ENCODE measurements at places on chromosomes 3 and 15.

- DNase-seq, result no peak
Measured at GRCh38 chr15:90266485-90266884, 1.0 kb downstream of the NGRN start.

DNA sequence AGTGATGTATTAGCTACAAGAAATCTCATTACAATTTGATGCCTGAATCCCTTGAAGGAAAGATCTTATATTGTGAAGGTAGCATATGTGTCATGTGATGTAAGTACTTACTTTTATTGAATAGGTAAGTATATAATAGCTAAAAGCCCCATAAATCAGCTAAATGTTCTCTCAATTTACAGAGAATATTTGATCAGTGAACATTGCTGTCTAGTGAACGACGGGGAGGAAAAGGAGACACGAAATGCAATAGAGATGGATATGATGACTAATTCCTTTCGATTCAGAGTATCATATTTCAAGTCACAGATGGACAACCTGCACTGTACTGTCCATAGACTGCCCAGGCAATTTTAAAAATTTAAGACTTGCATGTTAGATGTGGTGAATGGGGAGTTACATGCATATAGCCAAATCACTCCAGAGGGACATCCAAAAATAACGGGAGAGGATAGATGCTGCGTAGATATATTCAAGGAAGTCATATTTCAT lies 462.1 kb upstream of the CDIN1 start:
- DNase-seq, result no peak

- DNase-seq, result no peak
Measured at GRCh38 chr3:137041686-137042085, 83.9 kb downstream of the IL20RB start.

GRCh38 chr3:129104051-129104450 lies 17.6 kb downstream of the RAB43 start:
- no peak for DNase-seq

- no peak for DNase-seq
Measured at GRCh38 chr3:193711964-193712598, 119.1 kb downstream of the OPA1 start.

- DNase-seq, result no peak
Measured at GRCh38 chr3:125000661-125001060, 55.1 kb downstream of the HEG1 start.

DNA sequence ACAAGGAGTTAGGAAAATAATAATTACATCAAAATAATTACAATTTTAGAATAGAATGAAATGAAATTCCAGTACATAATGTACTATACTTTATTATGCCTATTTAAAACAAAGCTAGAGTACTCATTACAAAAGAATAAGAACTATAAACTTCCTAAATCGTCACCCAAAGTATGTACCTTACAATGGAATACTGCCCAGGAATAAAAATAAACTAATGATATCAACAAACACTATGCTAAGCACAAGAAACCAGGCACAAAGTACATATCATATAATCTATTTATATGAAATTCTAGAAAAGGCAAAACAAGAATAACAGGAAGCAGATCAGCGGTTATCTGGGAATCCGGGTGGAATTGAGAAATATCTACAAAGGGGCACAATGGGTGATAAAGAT lies 84.7 kb downstream of the MYO9A start:
- DNase-seq, result no peak

GRCh38 chr15:81642451-81642990 lies 268.5 kb upstream of the TMC3 start:
- no peak for DNase-seq

DNA sequence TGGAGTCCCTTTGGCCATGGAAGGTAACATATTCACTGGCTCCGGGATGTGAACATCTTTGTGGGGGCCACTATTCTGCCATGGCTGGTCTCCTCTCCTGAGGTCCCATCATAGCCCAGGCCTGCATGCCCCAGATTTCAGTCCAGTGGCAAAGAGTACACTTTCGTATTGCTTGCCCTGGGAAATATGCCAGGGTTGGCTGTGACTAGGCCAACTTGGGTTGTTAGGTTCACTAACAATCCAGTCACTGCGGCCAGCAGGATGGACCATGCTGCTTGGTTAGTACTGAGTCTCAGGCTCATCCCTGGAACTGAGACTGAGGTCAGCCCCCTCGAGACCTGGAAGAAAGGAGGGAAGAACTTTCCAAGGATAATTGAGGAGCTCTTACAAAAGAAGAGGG lies 9.8 kb upstream of the EEFSEC start:
- DNase-seq, result no peak

GRCh38 chr3:129599073-129599472 lies 7.4 kb downstream of the PLXND1 start:
- no peak for DNase-seq
